ENCODE measurements at places on chromosomes 12 and 14. TPM values are rescaled to one million over a fixed set of nuclear protein-coding genes. Genes with fewer than 3 reads are reported as not detected.

GARIN6 gene
- polyA plus RNA-seq: not detected

PAPLN gene
- polyA plus RNA-seq: 0.08 TPM

CLEC1B gene
- polyA plus RNA-seq: not detected

SLC39A5 gene
- not detected for polyA plus RNA-seq

FGF23 gene
- polyA plus RNA-seq: not detected

CMA1 gene
- not detected for polyA plus RNA-seq

SLC7A7 gene
- polyA plus RNA-seq: not detected

CHFR gene
- 89.3 TPM for polyA plus RNA-seq

DDIT3 gene
- polyA plus RNA-seq: 24.0 TPM

TMEM106C gene
- 290 TPM for polyA plus RNA-seq

ACSS3 gene
- 0.52 TPM for polyA plus RNA-seq

DLGAP5 gene
- polyA plus RNA-seq: 2.0 TPM

FSCB gene
- polyA plus RNA-seq: not detected

RASSF3 gene
- polyA plus RNA-seq: 0.06 TPM

Data from neural cell (in vitro differentiated cells).